Activated CD4-positive, alpha-beta T cell treated with anti-CD3 and anti-CD28 coated beads, Interleukin-2, amount 50 U/mL, for 1 hour (primary cell): ENCODE measurements at places on chromosomes 13 and 19.

DNA sequence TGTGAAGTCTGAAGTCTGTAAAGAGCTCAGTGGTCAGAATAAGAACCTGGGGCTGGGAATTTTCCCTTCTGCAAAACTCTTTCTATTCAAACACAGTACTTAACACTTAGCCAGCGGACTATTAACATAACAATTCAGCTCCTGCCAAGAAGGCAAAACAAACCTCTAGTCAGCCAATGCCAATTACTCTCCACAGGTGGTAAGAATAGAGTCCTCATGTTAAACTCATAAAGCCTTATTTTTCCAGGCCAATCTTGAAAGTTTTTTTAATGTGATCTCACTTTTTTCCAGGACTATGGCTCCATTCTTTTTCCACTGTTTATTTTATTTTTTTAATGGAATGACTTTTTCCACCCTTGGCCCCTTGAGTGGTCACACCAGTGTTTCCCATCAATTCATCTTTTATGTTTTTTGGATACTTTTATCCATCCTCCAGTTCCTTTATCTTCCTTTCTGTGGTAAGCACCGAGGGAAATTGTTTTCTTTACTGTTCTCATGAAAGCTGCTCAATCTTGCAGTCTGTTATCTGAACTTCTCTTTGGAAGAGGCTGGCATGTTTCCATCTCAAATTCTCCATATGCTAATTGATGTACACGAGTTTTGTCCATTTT, 217.3 kb downstream of the LHFPL6 start:
- no peak for DNase-seq

- peak; percentile 5 for DNase-seq
Observed at GRCh38 chr13:84896128-84896527, 903.1 kb downstream of the SLITRK6 start.

DNA sequence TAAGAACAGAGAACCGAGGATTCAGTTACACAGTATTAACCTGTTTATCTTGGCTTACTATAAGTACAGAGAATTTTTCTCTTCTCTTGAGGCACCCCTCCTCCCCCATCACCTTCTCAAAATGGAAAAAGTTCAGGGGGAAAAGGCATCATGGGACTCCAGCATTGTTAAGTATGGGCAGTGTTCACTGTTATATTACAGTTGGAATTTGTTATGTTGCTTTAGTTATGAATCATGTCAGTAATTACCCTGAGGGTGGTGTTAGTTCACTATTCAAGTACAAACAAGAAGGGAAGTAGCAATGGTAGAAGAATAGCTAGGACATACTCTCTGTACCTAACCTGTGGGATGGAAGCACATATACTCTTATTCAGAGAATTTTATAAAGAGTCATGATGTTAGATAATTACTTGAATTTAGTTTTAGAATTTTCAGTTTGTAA, 12.0 kb downstream of the LPAR6 start:
- DNase-seq, result no peak

GRCh38 chr13:91595677-91596076, 197.3 kb downstream of the GPC5 start:
- DNase-seq, result no peak

DNA sequence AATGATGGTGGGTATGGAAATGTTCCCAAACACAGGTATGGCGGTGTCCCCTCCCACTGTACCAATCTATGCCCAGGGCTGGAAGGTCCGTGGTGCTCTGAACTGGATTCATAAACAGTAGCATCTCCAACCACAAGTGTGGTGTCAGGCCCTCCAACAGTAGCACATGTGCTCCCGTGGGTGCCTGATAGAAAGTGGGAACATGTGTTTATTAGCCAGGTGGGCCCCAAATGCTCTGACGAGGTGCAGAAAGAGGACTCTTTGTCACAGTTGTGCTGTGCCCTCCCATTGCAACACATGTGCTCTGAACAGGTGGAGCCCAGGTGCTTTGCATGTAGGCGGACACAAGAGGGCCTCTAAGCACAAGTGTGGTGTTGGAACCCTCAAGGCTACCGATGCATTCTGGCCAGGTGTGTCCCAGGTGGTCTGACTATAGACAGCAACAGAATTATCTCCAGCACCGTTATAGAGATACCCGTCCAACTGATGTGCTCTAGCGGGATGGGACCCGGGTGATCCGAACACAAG, 75.4 kb upstream of the ZNF30 start:
- DNase-seq, result no peak

DNA sequence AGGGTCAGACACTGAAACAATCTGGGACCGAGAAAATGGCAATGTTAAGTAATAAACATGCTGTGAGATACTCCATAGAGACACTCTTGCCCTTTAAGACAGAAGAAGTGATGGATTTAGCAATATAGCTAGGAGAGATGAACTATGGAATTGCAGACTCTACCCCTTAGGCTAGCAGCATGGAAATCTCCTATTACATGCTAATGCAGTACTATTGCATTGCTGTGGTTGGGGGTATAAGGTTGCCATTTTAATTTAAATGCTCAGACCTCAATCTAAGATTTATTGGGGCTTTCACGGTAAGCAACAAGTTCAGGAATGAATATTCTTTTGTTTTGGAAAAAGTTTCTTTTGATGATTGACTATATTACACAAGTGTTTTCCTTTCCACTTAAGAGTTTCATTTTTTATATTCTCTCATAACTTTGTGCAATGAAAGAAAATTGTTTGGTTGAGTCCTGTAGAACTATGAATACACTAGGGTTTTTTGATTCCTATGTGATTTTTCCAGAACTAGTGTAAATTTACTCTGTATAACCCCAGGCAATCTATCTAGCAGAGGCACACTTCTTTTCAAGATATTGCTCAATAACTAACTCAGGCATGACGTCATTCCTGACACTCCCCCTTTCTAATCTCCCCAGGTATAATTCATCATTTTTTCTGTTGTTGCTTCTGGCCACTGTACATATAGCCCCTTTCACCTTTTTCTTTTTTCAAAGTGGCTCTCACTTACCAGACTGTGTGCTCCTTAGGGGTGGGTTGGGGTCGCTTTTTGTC, 394.7 kb upstream of the KLF12 start:
- DNase-seq, result no peak

DNA sequence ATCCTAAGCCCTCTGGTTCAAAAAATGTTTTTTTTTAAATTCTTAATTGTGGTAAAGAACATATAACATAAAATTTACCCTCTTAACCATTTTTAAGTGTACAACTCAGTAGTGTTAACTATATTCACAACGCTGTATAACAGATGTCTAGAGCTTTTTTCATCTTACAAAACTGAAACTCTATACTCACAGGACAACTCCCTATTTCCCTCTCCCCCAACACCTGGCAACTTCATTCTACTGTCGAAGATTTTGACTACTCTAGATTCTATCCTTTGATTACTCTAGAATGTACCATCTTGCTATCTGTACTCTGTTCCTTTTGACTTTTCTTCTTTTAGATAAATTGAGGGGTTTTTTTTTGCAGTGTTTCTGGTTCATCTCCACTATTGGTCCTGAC, 200.4 kb downstream of the KLF12 start:
- no peak for DNase-seq

GRCh38 chr13:46639033-46639981, 86.3 kb downstream of the LRCH1 start:
- DNase-seq, result no peak

- no peak for DNase-seq
Observed at GRCh38 chr13:59280297-59280696, 883.4 kb downstream of the DIAPH3 start.

- DNase-seq, result peak; percentile 28
Observed at GRCh38 chr19:39237200-39238184, 7.3 kb downstream of the IFNL3 start.
